ENCODE measurements at places on chromosomes 7 and 10.

- DNase-seq: no peak
Measured at GRCh38 chr10:47021850-47022249, 110.6 kb downstream of the PTPN20 start.

- DNase-seq: no peak
Measured at GRCh38 chr7:118794419-118794818, 569.9 kb downstream of the ANKRD7 start.

DNA sequence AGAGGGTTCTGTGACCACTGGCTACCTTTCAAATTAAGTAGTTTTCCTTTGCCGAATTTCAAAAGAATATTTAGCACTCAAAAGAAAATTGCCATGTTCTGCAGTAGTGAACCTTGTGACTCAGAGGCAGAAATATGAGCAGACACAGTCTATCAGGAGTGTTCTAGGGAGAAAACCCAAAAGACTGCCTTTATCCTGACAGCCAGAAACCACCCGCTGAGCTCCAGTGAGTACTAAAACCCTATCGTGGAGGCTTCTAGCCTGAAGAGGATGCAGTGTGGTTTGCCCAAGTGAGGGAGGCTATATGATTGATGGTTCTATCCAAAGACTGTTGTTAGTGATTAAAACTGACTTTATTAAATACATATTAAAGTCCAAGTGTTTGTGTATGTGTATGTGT is 21.9 kb downstream of the CHRM2 start:
- no peak for DNase-seq

DNA sequence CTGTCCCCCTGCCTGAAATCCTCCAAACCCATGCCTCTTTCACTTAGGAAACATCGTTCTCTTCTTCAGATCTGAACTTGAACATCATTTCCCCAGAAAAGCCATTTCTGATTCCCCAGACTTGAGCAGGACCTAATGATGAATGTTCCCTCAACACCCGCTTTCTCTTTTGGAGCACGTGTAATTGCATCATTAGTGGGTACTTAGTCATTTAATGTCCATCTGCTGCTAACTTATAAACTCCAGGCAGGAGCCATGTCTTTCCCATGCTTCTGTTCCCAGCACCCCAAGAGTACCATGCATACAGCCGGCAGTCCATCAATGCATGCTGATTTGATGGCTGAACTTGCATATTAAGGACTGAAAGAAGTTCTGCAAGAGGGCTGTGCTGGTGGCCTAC is 36.5 kb upstream of the ECHDC3 start:
- DNase-seq: no peak

- DNase-seq: peak; percentile 66
Measured at GRCh38 chr7:138752518-138753149, 45.2 kb upstream of the TMEM213 start.

GRCh38 chr10:59688921-59689351 is 20.7 kb downstream of the SLC16A9 start:
- DNase-seq: no peak

GRCh38 chr10:25068152-25069058 is 52.0 kb downstream of the THNSL1 start:
- peak; percentile 100 for DNase-seq

DNA sequence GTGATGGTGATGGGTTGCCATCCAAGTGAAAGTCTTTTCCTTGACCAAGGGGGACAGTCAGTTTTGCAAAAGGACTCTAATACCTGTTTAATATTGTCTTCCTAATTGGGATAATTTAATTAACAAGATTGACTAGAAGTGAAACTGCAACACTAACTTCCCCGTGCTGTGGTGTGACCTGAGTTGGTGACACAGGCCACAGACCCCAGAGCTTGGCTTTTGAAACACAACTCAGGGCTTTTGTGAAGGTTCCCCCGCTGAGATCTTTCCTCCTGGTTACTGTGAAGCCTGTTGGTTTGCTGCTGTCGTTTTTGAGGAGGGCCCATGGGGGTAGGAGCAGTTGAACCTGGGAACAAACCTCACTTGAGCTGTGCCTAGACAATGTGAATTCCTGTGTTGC is 6.9 kb downstream of the PPIF start:
- DNase-seq: no peak

DNA sequence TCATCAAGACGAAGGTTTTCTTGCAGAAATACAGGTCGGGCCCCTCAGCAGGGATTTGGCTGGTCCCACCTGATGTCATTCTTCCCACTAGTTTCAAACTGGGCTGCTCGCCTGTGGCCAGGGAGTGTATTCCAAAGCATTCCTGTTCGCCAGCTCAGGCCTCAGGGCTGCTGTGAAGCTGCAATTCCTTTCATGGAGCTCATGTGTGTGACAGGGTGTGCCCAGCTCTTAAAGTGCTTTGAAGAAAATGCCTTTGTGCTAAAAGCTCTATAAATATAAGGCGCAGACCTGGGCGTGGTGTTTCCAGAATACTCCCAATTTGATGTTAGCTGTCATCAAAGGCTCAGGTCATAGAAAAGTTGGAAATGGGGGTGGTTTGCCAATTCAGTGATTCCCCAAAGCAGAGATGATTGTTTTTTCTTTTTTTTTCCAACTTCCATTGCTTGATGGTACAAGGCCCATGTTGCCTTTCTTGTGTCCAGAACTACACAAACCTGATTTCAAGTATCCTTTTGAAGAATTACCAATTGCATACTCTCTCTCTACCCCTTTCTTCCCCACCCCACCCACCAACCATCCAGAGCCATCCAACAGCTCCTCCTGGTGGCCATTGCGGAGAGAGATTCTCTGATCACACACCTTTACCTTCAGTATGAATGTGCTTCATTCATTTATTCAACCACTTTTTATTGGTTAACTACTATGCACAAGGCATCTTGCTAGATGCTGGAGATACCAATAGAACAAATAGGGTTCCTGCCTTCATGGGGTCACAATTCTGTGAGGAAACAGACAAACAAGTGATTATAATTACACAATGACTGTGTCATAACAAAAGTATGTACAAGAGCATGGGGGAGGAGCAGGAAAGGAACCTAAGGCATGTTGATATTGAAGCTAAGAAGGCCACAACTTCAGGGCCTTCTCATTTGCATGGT is 297.3 kb upstream of the LYZL1 start:
- DNase-seq: peak; percentile 36

DNA sequence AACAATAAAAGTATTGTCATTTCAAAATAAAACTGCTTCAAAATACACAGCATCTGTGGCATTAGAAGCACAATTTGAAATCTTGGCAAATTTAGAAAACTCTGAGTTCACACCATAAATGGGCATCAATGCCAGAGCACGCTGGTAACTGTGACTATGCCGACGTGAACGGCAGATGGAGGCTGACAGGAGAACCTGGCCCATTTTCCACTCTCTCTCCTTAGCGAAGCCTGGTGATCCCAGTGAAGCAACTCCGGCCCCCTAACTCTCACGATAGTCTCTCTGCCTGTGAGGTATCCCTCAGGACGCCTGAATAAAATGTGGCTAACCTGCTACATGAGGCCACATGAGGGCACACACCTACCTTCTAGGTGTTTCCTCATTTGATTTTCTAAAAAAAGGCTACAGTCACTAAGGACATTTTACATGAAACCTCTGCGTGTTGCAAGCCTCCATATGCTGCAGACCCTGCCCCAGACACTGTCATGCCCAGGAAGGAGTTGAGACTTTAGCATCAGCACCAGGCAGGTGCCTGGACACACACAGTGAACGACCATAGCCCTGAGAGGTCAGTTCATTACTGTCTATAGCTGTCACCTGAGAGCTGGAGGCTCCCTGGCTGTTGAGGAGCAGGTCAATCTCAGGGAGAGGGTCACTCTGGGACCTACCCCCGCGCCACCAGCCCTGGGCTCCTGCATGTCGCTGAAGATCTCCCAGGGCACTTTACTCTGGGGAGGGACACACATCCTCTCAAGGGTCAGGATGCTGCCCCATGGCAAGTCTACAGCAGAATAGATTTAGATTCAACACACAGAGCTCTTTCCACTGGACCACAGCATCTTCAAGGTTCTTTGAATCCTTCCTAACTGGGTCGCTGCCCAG is 62.9 kb upstream of the CAMK2B start:
- no peak for DNase-seq

- DNase-seq: no peak
Measured at GRCh38 chr7:119270644-119271043, 1002.3 kb upstream of the KCND2 start.

DNA sequence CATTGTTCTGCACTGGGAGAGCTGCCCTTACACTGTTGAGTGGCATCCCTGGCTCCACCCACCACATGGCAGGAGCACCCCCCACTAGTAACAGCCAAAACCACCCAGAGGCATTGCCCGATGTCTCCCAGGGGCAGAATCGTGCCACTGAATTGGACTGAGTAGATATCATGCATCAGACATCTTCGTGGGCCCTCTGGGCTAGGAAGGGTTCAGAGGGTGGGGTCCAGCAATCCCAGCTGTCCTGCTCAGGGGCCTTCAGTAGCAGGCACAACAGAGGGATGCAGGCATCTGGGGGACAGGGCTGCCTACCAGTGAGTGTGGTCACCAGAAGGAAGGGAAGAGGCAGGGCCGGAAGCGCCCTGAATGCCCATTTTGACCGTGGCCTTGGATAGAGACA is 119.7 kb upstream of the PPP2R2D start:
- no peak for DNase-seq

- DNase-seq: no peak
Measured at GRCh38 chr10:26445411-26446031, 7.4 kb downstream of the APBB1IP start.

DNA sequence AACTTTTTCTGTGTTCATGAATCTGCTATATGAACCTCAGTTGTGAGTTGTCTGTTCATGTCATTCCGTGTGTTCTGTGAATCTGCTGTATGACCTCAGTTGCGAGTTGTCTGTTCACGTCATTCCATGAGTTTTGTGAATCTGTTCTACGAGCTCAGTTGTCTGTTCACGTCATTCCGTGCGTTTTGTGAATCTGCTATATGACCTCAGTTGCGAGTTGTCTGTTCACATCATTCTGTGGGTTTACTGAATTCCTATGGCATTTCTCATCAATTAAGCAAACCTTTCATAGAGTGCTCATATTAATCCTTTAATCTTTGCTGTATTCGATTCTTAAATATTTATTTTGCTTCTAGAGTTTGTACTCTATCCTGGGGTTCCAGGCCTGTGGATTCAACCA is 150.6 kb downstream of the DIP2C start:
- no peak for DNase-seq

DNA sequence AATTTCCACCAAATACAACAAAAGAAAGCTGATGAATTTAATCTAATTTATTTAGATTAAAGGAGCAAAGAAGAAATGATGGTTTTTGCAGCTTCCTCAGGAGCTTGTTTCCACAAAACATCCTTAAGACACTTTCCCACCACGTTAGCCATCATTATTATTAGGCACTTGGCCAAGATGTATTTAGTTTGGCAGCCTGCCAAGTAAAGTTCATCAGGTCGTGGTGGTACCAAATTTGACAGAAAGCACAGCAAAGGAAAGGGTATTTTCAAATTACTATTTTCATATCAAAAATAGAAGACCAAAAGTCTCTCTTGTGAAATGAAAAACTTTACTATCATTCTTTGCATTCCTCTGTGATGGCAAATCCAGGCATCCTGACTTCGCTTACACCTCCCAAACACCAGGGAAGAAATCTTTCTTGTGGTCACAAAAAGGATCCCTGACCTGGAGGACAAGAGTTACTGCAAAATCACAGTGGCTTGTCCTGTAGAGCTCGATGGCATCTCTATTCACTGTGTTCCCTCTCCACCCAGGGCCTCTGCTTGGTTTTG is 123.1 kb upstream of the INHBA start:
- no peak for DNase-seq

DNA sequence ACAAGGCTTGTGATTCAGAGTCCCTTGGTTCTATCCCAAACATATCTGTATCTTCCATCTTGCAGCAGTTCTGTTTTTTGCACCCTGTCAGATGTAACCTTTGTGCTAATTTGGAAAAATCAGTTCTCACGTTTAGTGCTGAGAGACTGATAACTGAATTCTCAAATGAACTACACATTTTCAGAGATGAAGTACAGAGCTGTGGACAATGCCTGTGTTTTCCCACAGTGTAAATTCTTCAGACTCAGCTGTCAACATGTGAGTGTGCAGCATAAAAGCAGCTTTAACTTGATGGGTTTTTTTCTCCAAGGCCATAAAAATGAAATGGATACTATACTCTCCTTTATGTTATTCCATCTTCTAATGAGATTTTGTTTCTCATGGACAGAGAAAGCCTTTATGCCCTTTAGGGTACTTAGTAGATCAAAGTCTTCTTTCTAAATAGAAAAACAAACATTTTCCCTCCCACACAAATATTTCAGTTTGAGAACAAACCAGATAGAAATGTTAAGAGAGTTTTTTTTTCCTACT is 150.9 kb downstream of the SEMA3A start:
- DNase-seq: no peak

DNA sequence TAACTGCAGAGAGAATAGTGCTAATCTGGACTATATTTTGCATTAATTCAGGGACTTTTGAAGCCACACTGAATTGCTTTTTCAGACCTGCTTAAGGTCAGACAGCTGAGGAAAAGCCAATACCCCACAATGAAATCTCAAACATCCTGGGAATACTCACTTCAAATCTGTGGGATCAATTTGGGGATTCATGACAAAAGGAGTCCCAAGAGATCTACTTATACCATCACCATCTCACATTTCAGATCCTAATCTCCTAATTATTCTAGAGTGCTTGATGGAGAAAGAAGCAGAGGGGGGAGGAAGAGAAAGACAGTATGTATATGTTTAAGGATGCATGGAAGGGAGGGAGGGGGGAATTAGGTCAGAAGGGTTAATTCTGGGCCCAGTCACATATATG is 202.2 kb downstream of the CACNA2D1 start:
- DNase-seq: no peak

DNA sequence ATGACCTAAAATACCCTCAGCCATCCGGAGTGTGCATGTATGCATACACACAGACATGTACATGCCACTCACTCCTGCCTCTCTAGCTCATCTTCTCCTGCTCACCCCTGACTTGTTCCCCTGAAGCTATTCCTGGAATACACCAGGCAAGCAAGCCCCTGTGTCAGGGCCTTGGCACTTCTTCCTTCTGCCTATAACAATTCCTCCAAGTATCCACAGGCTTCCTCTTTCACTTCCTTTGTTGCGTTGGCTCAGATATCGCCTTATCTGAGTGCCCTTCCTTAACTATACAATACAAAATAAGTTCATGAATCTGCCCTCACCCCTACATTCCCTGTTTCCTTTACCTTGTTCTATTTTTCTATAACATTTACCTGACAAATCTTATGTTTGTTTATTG is 88.8 kb downstream of the NOD1 start:
- no peak for DNase-seq

DNA sequence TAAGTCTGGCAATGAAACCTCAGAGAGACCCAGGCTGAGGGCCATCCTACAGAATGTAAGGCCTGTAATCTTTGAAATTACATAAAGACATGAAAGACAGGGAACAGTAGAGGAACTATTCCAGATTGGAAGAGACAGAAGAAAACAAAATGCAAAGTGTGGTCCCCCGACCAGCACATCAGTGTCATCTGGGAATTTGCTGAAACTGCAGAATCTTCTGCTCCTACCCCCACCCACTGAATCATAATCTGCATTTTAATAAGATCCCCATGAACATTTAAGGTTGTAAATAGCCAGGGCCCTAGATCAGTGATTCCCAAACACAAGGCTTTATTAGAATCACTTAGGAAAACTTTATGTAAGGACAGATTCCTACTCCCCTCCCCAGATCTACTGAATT is 154.4 kb downstream of the NOC3L start:
- no peak for DNase-seq

All from kidney capillary endothelial cell (primary cell).